Sciatic nerve (tissue), 2 donors: ENCODE measurements at places on chromosomes 2 and 18. TPM values are rescaled to one million over a fixed set of nuclear protein-coding genes. Genes with fewer than 3 reads are reported as not detected.

Gene PLCD4
- 9.1 TPM for total RNA-seq

Gene CHCHD5
- 21.2 TPM for total RNA-seq

Gene GALNT1
- total RNA-seq, result 64.9 TPM

- DNase-seq, result no peak
These were observed 16.5 kb downstream of the OSBPL1A start for GRCh38 chr18:24381126-24381525.

DNA sequence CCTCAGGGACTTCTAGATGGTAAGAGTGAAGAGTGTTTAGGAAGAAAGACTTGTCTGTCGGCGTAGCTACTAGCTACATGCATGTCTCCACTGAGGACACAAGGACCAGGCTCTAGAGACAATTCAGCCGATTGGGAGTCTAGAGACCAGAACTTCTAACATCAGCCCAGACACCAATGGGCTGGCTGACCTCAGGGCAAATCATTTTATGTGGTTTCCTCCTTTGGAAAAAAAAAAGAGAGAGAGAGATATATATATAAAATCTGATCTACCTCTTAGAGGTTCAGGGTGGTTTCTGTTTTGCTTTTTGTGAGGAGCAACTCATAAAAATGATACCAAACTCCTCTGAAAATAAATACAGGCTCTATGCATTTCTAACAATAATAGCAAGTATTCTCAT is 212.8 kb downstream of the BCL2 start:
- no peak for DNase-seq

GRCh38 chr18:12420821-12421421 is 13.2 kb downstream of the PRELID3A start:
- DNase-seq, result peak; percentile 67

DNA sequence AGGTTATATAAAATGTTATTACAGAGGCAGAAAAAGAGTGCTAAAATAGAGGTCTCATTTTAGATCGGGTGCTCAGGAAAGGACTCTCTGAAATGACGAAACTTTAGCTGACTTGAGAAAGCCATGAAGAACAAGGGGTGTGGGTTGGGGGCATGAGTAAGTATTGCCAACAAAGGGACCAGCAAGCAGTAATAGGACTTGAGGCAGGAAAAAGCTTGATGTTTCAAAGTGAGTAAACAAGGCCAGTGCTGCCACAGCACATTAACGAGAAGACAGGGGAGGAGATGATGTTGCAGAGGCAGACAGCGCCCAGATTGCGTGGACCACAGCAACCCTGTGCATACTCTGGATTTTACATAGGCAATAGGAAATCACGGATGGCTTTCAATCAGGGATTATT is 318.8 kb downstream of the ZEB2 start:
- DNase-seq, result no peak

DNA sequence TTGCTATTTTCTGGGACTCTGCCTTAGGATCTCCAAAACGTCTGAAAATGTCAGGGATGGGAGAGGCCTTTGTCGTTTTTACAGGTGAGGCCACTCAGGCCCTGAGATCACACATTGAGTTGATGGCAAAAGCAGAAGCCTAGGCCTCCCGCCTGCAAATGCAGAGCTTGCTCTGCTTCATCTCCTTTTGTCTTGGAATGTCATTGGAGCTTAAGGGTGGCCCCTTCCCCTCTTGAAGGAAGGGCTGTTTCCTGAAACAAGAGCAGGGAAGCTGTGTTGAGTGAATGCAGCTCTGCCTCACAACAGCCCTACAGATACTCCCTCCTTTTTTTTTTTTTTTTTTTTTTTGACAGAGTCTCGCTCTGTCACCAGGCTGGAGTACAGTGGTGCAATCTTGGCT is 123.5 kb downstream of the GLI2 start:
- no peak for DNase-seq

DNA sequence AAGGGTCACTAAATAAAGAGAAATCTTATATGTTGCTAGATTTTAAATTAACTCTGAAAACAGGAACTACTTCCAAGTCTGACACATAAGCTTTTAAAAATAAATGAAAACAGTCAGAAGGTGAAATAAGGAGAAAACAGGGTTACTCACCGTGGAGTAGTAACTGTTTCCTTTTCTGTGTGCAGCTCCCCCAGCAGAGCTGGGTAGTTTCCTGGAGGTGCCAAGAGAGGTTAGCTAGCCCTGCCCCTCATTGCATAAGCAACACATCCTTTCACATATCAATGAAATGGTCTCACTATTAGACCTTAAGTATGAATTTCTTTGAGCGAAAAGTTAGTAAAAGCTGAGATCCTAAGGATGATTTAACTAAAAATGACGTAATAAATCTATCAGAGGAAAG is 54.0 kb upstream of the GPR75 start:
- no peak for DNase-seq

- no peak for DNase-seq
These were observed 143.2 kb upstream of the TWIST2 start for GRCh38 chr2:238704471-238705225.

DNA sequence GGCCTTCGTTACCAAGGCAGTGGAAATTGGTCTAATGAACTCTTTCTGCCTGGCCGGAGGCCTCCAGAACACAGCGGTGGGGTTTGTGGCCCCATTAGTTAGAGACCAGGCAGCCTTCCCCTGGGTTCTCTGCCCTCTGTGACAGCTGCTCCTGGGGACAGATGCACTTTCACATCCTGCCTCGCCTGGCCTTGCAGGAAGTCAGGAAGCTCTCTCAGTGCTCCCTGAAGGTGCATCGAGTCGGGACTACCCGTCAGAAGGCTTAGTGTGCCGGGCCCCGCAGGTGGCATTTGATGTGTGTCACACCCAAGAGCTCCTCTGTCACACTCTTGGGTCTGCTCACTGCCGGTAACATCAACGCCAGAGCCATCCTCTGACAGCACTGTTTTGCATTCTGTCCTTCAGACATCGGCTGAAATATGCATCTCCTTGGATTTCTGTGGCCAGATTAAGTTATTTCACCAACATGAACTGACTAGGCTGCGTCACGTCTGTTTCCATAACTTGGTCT is 158.3 kb downstream of the LDLRAD4 start:
- DNase-seq, result no peak

- DNase-seq, result no peak
These were observed 34.1 kb upstream of the HNMT start for GRCh38 chr2:137930146-137930545.

DNA sequence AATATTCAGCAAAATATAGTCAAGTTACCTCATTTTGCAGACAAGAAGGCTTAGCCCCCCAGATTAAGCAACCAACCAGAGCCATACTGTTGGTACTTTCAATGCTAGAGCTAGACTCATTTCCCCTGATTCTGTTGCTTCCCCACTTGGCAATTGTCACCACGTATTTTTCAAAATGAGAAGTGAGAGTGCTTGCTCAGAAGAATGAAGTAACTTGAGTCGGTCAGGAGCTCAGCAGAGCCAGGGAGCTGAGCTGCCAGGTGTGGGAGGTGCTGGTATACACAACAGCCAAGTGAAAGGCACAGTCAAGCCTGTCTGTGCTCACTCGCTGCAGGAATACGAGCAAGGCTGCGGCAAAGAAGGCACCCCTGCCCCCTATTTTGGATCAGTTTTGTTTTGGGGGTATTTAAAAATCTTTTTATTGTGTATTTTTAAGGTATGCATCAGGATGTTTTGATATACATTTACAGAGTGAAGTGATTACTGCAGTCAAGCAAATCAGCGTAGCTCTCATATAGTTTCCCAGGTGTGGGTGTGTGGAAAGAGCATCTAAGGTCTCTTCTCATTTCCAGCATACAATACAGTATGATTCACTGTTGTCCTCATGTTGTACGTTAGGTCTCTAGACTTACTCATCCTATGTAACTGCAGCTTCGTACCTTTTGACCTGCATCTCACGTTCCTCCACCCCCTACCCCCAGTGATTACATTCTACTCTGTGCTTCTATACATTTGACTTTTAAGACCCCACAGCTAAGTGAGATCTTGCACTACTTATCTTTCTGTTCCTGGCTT is 62.4 kb downstream of the MRPS9 start:
- DNase-seq, result no peak
